ENCODE measurements at places on chromosomes 13 and 19. TPM values are rescaled to one million over a fixed set of nuclear protein-coding genes. Genes with fewer than 3 reads are reported as not detected.

Gene WDR88
- total RNA-seq: not detected

Gene NLRP5
- not detected for total RNA-seq

DNA sequence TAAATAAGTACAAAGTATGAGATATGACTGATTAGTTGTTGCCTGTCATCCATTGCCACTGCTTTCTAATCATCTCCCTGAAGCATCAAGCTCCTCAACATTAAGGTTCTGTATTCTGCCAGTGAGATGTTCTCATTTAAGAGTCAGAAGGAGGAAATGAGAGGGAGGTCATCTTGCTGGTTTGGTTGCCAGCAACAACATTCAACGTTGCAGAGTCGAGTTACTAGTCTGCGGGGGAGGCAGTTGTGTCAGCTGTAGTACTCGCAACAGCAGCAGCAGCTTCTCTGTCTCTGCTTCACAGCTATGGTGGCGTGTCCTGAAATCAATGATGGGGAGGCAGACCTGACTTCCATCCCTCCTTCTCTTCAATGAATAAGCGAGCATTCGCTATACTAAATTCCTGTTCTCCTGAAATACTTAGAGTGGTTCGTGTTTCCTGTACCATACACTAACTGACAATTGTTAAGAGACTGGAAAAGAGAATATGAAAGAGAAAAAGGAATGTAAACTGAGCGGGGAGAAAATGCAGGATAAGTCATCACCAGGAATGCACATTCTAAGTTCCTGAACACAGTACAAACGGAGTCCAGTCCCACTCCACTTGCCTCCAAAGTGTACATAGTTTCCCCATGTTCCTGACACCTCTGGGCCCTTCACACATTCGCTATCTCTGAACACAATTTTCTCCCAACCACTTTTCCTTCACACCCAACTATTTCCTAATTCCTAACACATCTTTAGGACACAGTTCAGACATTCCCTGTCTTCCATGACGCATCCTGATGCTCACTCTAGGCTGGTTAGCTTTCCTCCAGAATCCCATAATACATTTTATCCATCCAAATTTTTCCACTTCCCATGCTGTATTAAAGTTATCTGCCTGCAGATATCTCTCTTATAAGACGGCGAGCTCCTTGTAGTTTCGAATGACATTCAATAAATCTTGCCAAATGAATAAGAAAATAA, 263.0 kb downstream of the KLF12 start:
- no peaks in the 10 kb centered on the region for H3K36me3 ChIP-seq
- no peak overlapping the region for H3K4me3 ChIP-seq
- H3K4me1 ChIP-seq: no peaks in the 10 kb centered on the region
- H3K27me3 ChIP-seq: no peaks in the 10 kb centered on the region

DNA sequence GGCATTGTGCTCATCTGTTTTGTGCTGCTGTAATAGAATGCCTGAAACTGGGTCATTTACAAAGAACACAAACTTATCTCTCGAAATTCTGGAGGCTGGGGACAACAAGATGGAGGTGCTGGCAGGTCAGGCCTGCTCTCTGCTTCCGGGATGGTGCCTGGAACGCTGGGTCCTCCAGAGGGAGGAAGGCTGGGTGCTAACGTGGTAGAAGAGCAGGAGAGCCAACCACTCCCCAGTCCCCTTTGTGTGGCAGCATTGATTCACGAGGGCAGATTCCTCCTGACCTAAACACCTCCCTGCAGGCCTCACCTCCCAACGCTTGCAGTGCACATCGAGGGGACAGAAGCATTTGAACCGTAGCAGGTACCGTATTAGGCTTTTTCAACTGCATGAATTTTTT, 34.1 kb upstream of the TFDP1 start:
- peak; percentile 2 for DNase-seq
- no peaks in the 10 kb centered on the region for H3K36me3 ChIP-seq
- no peak overlapping the region for H3K27ac ChIP-seq
- no peaks in the 10 kb centered on the region for H3K27me3 ChIP-seq

- no peaks in the 10 kb centered on the region for H3K27me3 ChIP-seq
- no peak for DNase-seq
- H3K27ac ChIP-seq: no peak overlapping the region
- H3K4me3 ChIP-seq: no peak overlapping the region
These were observed 326.9 kb upstream of the MIR17HG start for GRCh38 chr13:91020461-91021034.

GRCh38 chr13:30735025-30735871, at the start of gene ALOX5AP:
Gene ALOX5AP (plus strand): TSS chr13:30735543. CDS start chr13:30735606, 63 bp downstream.
- H3K36me3 ChIP-seq: no peaks in the 10 kb centered on the region
- H3K4me1 ChIP-seq: no peaks in the 10 kb centered on the region
- no peaks in the 10 kb centered on the region for H3K27me3 ChIP-seq
- no peak within 1 kb of the TSS for H3K4me3 ChIP-seq
- no peak for DNase-seq
